ENCODE measurements at places on chromosomes 2 and 18. TPM values are rescaled to one million over a fixed set of nuclear protein-coding genes. Genes with fewer than 3 reads are reported as not detected.

The KCNG2 gene
- not detected for total RNA-seq

The WNT10A gene
- total RNA-seq: under 0.01 TPM

The ME2 gene
- total RNA-seq: 27.4 TPM

The SPRED2 gene
- 38.5 TPM for total RNA-seq

The HOXD3 gene
- 22.4 TPM for total RNA-seq

The GCG gene
- not detected for total RNA-seq

The FAM210A gene
- 29.7 TPM for total RNA-seq

The OTX1 gene
- 0.49 TPM for total RNA-seq

The BOLL gene
- total RNA-seq: not detected

The VWA3B gene
- total RNA-seq: not detected

The CFAP65 gene
- not detected for total RNA-seq

The CRYBA2 gene
- not detected for total RNA-seq

The LYPD6B gene
- total RNA-seq: 18.6 TPM

The DYSF gene
- 1.8 TPM for total RNA-seq

The ALPP gene
- not detected for total RNA-seq

The ALPI gene
- total RNA-seq: not detected

The MYL12A gene
- 536 TPM for total RNA-seq

The DTNA gene
- 8.7 TPM for total RNA-seq

The DES gene
- total RNA-seq: 1.9 TPM

The VIT gene
- 28.7 TPM for total RNA-seq

The SERPINB3 gene
- total RNA-seq: not detected

The SNRNP27 gene
- 22.8 TPM for total RNA-seq

The DSG1 gene
- not detected for total RNA-seq

The SERPINB12 gene
- 0.32 TPM for total RNA-seq

The OLA1 gene
- 77.4 TPM for total RNA-seq

The CRACDL gene
- 0.16 TPM for total RNA-seq

The POTEJ gene
- not detected for total RNA-seq

The ASXL2 gene
- total RNA-seq: 16.6 TPM

The FN1 gene
- total RNA-seq: 9,792 TPM

The LHCGR gene
- total RNA-seq: not detected

The ZAP70 gene
- total RNA-seq: not detected

The SETBP1 gene
- total RNA-seq: 32.0 TPM

The NEU4 gene
- not detected for total RNA-seq

The SLC4A5 gene
- total RNA-seq: 0.81 TPM

The PROM2 gene
- 0.36 TPM for total RNA-seq

The EVX2 gene
- total RNA-seq: under 0.01 TPM

The BOK gene
- 20.3 TPM for total RNA-seq

The POTEI gene
- not detected for total RNA-seq

The MPP4 gene
- total RNA-seq: 0.97 TPM

The SRD5A2 gene
- 11.4 TPM for total RNA-seq

The PSD4 gene
- 13.6 TPM for total RNA-seq

The SPDYA gene
- total RNA-seq: 0.24 TPM

The SCN1A gene
- total RNA-seq: 11.5 TPM

The ASB18 gene
- not detected for total RNA-seq

The KCNK3 gene
- 3.0 TPM for total RNA-seq

The GPAT2 gene
- total RNA-seq: 10.2 TPM

The HRH4 gene
- not detected for total RNA-seq

The WDR75 gene
- total RNA-seq: 33.6 TPM

The IL1F10 gene
- total RNA-seq: not detected

The CACNB4 gene
- 6.4 TPM for total RNA-seq

Measured in hair follicle dermal papilla cell (primary cell).